ENCODE measurements at places on chromosomes 12 and 14.
A peak's percentile ranks its signal among the peaks of the same experiment; 100 is the strongest.

GRCh38 chr12:106245767-106246166 is 2.1 kb downstream of the CKAP4 start:
- peak; percentile 22 for DNase-seq

- DNase-seq = no peak
These were observed 3.1 kb upstream of the FIGNL2 start for GRCh38 chr12:51851413-51852124.

GRCh38 chr12:126182619-126183236 is 1117.5 kb downstream of the AACS start:
- no peak for DNase-seq

DNA sequence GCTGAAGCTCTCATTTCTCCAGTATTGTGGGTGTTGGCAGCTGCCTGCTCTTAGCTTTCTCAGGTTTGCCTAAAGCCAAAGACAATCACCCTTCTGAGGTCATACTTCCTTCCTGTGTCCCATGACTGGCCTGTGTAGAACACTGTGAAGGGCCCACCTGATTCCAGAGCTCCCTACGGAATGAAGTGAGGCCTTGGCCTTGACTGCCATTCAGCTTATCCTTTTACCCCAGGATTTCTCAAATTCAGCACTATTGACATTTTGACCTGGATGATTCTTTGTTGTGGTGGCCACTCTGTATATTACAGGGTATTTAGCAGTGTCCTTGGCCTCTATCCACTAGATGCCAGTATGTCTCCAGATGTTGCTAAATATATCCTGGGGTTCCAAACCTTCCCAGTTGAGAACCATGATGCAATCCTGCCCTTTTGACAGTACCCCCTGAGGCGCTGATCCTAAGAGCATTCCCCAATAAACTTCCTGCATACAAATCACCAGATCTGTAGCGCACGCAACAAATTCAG is 112.3 kb upstream of the KRR1 start:
- peak; percentile 80 for DNase-seq

- DNase-seq = no peak
These were observed 257.6 kb downstream of the EGLN3 start for GRCh38 chr14:33693237-33693636.

GRCh38 chr14:29222671-29223268 is 456.2 kb downstream of the FOXG1 start:
- DNase-seq = peak; percentile 28

- no peak for DNase-seq
These were observed 40.8 kb downstream of the PAX9 start for GRCh38 chr14:36702474-36702873.

- DNase-seq = no peak
These were observed 11.8 kb downstream of the MYL2 start for GRCh38 chr12:110908377-110909152.
